ENCODE measurements at places on chromosomes 5 and 9.

DNA sequence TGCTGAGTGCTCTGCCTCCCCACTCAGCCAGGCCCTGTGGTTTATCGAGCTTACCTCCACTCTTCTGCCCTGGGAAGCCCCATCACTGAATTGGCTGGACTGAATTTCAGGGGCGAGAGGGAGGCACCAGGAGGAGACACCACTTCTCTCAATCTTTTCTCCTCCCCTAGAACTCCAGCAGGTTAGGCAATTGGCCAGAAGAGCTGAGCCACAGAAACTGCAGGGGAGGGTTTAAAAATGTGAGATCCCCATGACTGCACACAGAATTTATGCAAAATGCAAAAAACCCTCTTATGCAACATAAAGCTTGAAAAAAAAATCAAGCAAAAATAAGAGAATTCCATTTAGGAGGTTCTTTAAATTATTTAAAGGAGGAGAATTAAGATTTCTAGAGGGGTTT is 29.9 kb downstream of the TUT7 start:
- DNase-seq = peak; percentile 57

DNA sequence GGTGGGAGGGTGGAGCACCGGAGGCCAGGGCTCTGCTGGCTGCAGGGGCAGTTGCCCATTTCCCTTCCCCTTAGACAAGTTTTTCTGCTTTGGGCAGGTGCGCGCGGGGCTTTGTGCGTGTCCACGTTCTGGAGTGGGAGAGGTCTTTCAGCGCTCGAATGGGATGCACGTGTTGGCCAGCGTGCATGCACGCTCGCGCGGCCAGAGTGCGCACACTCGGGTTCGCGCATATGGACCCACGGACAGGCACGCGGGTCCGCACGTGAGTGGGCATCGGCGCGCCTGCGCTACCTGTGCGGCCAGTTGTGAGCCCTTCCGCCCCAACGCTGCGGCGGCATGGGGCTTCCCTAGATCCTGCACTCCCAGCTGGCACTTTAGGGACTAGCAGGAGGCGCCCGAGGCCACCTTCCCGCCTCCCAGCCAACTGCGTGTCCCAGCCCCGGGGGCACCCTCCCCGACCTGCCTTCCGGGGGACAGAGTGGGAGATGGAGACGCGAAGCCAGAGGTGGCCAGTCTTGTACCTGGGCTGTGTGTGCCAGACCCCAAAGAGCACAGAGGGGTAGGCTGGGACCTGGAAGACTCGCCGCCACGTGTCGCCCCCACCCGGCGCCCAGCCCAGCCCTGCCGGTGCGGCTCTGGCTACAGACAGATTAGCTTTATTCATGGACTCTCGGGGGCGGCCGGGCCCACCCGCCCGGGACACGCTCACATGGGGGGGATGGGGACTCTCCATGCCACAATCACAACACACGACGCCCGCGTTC is 9.8 kb upstream of the GPRIN1 start:
- DNase-seq = no peak

DNA sequence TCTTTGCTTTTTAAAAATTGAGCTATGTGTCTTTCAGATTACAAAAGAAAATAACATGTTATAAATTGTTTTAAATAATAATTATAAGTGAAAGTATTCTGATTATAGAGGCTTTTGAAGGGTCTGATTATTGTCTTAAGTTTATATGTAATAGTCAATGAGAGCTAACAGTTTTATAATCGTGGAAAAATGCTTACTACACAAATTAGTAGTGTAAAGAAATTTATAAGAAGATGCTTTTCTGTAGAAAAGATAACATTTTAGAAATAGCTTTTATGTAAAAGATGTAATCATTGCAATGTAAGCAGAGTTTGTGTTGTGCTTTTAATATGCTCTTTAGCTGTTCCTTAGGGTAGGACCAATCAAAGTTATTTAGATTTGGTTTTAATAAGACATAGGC is 18.6 kb downstream of the RBM27 start:
- no peak for DNase-seq

DNA sequence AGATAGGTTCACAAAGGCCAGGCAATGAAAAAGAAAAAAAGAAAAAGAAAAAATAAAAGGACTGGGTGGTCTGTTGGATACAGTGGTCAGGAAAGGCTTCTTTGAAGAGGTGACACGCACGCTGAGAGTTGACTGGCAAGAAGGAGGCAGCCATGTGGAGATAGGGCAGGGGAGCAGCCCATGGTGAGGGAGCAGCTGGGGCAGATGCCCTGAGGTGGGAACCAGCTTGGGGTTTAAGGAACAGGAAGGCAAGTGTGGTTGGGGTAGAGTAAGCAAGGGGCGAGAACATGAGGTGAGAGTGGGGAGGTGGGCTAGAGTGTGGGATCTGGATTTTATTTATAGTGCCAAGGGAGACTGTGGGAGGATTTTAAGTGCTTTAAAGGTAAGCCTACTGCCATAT is 6.8 kb downstream of the ENHO start:
- no peak for DNase-seq

DNA sequence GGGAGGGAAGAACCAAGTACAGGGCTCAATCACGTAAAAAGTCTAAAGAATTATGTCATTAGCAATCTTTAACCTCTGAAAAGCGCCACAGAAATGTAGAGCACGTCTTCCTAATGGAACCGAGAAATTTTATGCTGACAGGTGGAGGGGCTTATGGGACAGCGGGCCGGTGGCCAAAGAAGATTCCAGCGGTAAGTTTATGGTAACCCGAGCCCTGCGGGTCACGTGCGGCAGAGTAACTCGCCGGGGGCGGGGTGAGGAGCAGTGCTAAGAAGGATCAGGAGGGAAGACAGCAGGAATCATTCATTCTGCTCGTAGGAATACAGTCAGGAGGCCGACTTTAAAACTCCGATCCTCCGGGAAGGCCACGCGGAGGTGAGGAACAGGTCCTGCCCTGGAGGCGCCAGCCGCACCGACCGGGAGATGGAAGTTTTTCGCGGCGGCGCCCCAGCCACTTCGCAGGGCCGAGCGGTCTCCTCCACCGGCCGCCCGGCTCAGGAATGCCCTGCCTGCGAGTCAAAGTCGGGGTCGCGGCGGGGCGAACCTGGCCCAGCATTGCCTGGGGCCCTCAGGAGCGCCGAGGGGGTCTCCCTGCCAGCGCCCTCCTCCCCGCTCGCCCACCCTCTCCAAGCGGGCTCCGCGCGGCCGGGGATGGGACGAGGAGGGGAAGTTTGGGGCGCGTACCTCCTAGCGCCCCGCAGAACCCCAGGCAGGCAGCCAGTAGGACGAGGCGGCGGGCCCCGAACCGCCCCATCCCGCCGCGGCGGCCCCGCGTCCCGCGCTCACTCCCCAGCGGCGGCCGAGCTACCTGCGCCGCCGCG is 101.8 kb downstream of the ESM1 start:
- DNase-seq = peak; percentile 71

- DNase-seq = no peak
These were observed 72.2 kb downstream of the PIP5K1B start for GRCh38 chr9:68777070-68777763.

DNA sequence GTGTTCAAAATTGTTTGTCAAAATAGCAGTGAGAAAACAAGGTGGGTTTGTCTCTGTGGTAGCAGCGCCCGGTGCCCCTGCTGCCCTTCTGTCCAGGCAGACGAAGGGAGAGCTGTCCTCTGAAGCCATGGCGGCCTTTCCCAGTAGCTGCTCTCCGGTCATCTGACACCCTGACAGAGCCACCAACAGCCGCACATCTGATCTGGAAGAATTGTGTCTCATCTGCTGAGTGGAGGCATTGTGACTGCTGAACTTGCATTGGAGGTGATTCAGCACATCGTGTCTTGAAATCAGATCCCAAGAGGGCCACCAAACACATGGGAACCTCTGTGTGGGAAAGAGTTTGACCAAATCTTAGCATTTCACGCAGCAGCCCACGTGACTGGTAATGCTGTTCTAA is 337.6 kb upstream of the IRX1 start:
- no peak for DNase-seq

GRCh38 chr9:91658513-91659105 is 235.0 kb upstream of the NFIL3 start:
- no peak for DNase-seq

DNA sequence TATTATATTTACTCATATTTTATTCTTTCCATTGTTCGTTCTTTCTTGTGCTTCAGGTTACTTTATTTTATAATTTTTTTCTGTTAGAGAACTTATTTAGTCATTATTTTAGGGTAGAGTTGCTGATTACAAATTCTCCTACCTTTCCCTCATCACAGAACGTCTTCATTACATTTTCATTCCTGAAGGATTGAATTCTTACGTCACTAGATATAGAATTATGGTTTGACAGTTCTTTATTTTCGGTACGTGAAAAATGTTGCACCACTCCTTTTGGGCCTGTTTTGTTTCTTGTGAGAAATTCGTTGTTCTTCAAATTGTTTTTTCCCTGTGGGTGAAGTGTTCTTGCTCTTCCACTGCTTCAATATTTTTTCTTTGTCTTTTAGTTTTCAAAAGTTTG is 20.8 kb upstream of the OR2S2 start:
- no peak for DNase-seq

GRCh38 chr9:16221822-16222547 is 648.5 kb downstream of the BNC2 start:
- DNase-seq = no peak

DNA sequence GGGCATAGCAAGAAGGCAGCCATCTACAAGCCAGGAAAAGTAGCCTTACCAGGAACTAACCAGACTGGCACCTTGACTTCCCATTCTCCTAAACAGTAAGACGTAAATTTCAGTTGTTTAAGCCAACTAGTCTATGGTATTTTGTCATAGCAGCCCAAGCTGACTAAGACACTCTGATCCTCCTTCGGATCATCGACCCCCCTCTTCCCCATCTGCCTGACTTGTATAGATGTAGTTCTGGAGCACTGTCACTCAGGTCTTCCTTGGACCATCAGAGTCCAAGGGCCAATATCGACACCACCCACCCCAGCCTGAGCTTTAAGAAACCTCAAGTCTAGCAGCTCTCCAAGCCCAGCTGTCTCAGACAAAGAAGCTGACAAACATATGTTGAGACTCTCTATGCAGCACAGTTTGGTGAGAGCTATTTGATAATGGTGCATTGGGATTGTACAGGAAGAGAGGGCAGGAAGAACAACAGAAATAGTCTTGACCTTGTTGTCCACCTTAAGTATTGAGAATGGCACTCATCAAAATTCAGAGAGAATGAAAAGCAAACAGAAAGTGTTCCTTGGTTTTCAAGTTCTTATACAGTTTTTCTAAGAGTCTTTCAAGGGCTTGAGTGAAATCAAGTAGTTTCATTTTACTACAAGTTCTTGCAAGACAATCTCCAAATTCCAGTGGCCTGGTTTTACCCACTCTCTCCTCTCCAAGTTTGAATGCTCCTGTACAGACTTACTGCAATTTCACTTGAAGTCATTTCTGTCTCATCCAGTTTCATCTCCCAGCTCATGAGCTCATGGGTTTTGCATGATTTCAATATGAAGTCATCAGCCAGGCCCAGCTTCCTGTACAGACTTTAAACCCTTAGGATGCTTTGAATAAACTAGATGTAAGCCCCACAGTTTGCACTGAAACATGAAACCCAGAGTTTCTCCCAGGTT is 122.3 kb upstream of the RAI14 start:
- DNase-seq = peak; percentile 72

- no peak for DNase-seq
These were observed 788.9 kb upstream of the GRAMD2B start for GRCh38 chr5:125634216-125634835.

- no peak for DNase-seq
These were observed 317.0 kb upstream of the RFX3 start for GRCh38 chr9:3842839-3843238.

DNA sequence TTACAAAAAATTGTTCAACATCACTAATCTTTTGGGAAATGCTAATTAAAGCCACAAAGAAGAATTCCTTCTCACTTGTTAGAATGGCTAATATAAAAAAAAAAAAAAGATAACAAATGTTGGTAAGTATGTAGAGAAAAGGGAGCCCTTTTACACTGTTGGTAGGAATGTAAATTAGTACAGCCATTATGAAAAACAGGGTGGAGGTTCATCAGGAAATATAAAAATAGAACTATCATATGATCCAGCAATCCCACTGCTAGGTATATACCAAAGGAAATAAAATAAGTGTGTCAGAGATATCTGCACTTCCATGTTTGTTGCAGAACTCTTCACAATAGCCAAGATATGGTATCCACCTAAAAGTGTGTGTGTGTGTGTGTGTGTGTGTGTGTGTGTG is 83.5 kb upstream of the RGMB start:
- no peak for DNase-seq

GRCh38 chr9:93709600-93710369 is 133.4 kb downstream of the PHF2 start:
- DNase-seq = no peak

All from AG20443 (cell line).